ENCODE measurements at places on chromosomes 7 and 10.

- no peak for DNase-seq
Measured at GRCh38 chr7:115032715-115033703, 111.1 kb downstream of the MDFIC start.

- DNase-seq, result no peak
Measured at GRCh38 chr7:43362652-43363034, 220.3 kb upstream of the STK17A start.

GRCh38 chr10:48224979-48225560 is 49.4 kb downstream of the FRMPD2 start:
- DNase-seq, result no peak

- DNase-seq, result peak; percentile 62
Measured at GRCh38 chr10:104299031-104299904, 30.3 kb downstream of the GSTO2 start.

- no peak for DNase-seq
Measured at GRCh38 chr7:121237601-121238000, 91.2 kb upstream of the WNT16 start.

DNA sequence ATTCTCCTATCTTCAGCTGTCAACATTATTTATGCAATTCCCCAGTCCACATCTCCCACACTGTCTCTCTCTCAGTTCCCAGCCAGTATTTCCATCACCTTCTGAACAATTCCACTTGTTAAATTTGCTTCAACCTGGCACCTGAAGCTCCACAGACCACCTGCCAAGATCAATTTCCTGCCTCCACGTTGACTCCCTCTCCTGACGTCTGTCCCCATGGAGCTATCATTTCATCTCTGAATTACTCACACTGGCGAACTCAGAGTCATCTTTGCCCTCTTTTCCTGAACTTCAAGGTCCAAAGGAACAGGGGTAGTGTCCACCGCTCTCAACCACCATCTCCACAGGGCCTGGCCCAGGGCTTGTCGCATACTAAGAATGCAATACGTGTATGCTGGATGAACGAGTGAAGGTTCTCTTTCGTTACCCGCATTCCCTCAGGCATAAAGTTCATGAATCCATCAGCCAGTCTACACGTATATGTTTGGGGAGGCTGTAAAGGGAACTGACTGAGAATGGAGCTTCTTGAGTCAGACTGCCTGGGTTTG is 183.3 kb downstream of the JCAD start:
- DNase-seq, result no peak

GRCh38 chr7:34839645-34840044 is 181.6 kb downstream of the NPSR1 start:
- DNase-seq, result no peak

GRCh38 chr10:58028597-58029366 is 238.9 kb downstream of the IPMK start:
- DNase-seq, result peak; percentile 79

DNA sequence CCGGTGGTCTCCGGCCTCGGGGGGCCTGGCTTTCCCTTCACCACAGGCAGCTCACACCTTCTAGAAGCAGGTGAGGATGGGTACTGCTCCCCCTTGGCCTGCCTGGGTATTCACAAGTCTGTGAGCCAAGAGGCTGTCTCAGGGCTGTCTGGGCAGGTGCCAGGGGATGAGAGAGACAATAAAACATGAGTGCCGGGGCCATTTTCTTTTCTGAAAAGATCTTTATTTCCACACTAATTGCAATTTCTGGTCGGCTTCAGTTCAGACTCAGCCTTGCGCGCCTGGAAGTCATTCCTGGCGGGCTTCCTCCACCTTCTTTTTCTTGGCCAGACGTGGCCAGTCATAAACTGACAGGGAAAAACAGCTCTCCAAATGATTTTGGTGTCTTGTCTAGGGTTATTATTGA is 171.2 kb downstream of the ARHGAP12 start:
- DNase-seq, result no peak

- peak; percentile 74 for DNase-seq
Measured at GRCh38 chr7:74482629-74483401, 29.1 kb downstream of the GTF2IRD1 start.

- DNase-seq, result no peak
Measured at GRCh38 chr7:136023134-136023869, 46.1 kb upstream of the MTPN start.

GRCh38 chr7:33986451-33986850 is 81.1 kb downstream of the BMPER start:
- DNase-seq, result no peak

DNA sequence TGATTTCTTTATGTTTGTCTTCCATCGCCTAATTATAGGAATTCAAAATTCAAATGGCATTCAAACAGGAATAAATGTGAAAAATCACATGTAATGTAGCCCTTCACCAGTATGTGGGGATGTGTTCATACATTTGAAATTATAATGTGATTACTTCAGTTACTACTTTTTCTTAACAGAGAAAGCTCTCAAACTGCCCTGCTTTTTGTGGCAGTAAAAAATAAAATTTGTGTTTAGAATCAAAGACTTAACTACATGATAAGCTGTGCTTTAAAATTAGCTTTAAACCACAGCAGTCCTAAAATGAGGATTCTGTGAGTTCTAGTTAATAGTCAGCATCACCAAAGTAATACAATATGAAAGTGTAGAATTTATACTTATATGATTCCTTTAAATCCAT is 7.8 kb upstream of the HERC4 start:
- peak; percentile 42 for DNase-seq

DNA sequence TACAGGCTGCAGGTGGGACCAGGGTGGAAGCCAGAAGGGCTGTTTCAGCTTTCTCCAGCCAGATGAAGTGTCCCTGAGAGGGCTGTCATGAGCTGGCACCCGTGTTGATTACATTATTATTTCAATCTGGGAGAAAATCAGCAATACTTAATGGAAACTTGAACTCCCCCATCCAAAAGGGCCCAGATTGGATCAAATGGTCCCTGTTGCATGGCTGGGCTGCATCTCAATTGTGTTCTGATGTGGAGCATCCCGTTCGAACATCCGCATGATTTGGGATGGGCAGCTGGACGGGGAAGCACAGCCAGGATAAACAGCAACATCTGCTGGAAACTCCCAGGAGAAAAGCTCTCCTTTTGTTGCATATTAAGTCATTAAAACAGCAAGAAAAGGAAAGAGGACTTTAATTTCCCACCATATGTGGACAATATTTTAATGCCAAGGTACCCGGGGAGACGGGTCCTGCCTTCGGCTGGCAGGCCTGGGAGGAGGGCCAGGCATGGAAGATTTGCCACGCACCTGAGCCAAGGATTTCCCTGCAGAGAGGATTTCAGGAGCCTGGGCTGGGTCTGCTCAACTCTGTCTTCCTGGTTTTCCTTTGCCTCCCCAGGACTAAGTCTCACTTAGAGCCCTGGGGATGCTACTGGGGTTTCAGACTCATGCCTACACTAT is 52.4 kb downstream of the NPTX2 start:
- no peak for DNase-seq

DNA sequence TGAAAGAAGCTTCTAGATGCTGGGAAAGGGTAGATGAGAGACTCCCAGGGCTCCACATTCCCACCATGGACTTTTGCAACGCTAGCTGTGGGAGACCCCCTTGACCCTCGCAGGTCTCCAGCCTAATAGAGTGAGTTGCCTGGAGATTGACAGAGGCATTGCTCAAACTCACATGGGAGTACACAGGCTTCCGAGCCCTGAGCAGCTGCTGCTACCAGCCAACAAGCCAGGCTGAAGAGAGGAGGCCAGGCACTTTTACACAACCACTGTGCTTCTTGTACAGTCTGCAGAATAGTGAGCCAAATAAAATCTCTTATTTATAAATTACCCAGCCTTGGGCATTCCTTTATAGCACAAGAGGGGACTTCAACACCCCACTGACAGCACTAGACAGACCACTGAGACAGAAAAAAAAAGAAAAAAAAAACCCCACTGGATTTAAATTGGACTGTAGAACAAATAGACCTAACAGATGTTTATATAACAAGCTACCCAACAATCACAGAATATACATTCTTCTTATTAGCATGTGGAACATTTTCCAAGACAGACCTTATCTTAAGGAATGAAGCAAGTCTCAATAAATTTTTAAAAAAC is 146.2 kb downstream of the ZFAND4 start:
- no peak for DNase-seq

- DNase-seq, result no peak
Measured at GRCh38 chr7:101664436-101664835, 35.3 kb upstream of the MYL10 start.

DNA sequence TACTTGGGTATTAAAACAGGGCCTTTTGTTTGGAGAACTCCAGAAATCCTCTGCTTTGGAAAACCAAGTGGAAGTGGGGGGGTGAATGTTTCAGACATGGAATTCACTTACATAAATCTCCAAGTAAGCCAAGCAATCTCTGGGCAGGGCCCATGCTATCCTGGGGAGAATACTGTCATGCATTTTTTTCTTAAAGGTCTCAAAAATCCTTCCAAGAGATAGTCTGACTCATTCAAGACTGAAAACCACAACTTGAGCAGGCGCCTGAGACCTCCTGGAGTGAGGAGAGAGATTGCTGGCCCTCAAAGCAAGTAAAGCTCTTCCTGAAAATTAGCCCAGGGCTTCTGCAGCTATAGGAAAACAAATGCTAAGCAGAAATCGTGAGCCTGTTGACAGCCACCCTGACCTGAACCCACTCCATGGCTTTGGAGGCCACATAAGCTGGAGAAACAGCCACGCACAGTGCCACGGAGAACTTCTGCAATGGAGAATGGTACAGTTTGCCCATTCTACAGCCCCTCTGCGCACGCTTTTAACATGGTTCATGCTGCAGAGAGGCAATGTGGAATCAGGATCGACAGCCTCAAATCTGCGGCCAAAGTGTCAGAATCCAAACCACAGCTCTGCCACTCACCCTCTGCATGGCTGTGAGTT is 203.1 kb upstream of the AUTS2 start:
- peak; percentile 91 for DNase-seq

GRCh38 chr10:100522945-100523344 is 3.3 kb upstream of the SEC31B start:
- DNase-seq, result no peak

- DNase-seq, result no peak
Measured at GRCh38 chr7:89336121-89336520, 540.6 kb upstream of the TEX47 start.

DNA sequence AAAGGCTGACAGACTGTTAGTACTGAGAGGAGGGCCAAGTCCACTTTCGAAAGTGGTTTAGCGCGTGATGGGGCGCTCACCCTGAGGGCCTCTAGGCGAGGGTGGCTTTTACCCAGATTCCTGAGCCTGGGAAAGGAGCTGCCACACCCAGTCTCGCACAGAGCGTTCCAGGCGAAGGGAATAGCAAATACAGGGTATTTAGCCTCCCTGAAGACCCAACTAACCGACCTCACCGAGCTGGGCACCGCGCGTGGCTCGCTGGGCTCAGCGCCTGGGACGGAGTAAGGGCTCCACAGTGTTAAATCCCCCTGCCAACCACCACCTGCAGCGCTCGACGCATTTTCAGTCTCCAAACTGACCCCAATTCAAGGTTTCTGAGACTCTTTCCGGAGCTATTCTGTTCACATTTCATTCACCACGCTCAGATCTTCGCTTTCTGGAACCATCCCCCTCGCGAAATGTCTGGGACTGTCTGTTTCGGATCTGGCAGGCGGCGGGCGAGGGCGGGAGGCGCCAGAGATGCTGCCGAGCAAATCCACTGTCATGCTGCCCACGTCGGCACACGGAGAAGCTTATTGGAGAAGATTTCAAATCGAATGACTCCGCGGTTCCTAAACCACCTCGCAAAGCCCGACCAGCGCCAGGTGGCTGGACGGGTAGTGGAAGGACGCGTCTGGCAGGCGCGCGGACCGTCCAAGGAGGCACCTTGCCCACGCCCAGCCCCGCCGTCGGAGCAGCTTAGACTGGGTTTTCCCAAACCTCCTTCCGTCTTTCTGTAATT is 1.4 kb upstream of the OSBPL3 start:
- peak; percentile 76 for DNase-seq

- no peak for DNase-seq
Measured at GRCh38 chr10:74585231-74586087, 240.9 kb upstream of the KAT6B start.

DNA sequence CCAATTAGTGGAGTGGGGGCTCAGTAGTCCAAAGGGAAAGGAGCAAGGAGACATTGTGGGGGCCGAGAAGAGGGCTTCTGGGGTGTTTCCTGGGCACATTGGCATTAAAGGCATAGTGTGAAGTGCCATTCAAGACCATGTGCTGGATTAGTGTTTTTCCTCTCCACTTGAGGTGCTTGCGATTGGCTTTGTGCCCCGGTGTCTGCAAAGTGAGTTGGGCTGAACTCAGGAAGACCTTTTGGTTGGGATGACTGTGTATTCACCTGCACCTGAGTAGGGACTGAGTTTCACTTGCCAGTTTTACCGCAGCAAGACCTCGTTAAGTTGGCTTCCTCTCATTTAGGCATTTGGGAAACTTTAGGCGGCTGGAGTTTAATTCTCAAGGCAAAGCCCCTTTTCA is 73.0 kb downstream of the TCF7L2 start:
- DNase-seq, result no peak

All from GM03348 (cell line).